ENCODE measurements at places on chromosomes 11 and 22.

DNA sequence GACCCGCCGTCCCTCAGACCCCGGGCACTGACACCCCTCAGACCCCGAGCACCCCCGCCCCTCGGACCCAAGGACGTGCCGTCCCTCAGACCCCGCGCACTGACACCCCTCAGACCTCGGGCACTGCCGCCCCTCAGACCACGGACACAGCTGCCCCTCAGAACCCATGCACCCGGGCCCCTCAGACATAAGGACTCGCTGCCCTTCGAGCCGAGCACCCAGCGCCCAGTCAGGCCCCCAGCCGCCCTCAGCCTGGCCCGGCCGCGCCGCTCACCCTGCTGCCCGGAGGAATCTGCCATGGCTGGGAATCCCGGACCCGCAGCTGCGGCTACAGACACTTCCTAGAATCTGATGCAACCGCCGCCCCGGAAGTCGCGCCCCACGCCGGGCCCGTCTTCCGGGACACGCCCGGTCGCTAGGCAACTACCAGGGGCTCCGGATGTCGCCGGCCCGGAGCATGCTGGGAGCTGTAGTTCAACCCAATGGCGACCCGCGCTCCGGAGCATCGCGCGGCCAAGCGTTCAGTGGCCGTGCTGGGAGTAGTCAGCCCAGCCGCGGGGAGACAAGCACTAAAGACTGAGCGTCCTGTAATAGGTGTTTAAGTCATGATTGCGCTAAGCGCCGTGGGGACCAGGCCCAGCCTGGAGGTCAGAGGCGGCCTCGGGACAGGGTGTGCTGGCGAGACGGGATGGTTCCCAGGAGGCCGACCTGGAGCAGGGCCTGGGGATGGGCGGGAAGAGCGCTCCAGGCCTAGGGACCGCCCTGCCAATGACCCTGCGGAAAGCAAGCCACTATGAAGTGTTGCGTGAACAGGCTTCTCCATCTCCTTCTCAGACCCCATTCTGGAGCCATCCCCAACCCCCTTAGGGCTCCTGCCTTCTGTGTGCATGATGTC lies at the start of gene CARS1:
Gene CARS1, minus strand, starts transcription at position 355 of the 895 bp plus-strand sequence. Its CDS starts 56 bp downstream, at position 299.
- H3K27me3 ChIP-seq: peaks cover 7% of the 10 kb centered on the region
- peak within 1 kb of the TSS; percentile 88 for H3K27ac ChIP-seq
- H3K36me3 ChIP-seq: peaks cover 10% of the 10 kb centered on the region
- peaks cover 32% of the 10 kb centered on the region for H3K4me1 ChIP-seq
- DNase-seq: peak; percentile 95

GRCh38 chr11:112856133-112856532 lies 105.1 kb upstream of the NCAM1 start:
- H3K27ac ChIP-seq: no peak overlapping the region
- no peak for DNase-seq
- H3K4me1 ChIP-seq: peaks cover 3% of the 10 kb centered on the region
- peaks cover 41% of the 10 kb centered on the region for H3K27me3 ChIP-seq
- H3K4me3 ChIP-seq: no peak overlapping the region
- H3K36me3 ChIP-seq: no peaks in the 10 kb centered on the region

DNA sequence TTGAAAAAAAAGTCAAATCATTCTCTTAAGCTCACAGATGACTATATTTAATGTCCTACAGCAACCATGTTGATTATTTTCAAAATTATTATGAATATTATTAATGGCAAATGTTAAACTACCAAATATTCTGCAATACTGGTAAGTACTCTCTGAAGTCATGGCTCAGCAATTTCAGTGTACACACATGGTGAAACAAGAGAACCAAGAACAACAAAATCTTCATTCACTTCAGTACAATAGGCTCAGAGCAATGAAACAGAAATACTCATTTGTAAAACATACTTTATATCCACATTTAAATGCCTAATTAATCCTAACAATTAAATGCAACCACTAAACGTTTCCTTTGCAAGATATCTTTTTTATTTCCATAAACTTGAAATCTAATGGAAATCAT lies 347.2 kb downstream of the TTC28 start:
- no peak overlapping the region for H3K4me3 ChIP-seq
- peaks cover 9% of the 10 kb centered on the region for H3K4me1 ChIP-seq
- H3K27me3 ChIP-seq: no peaks in the 10 kb centered on the region
- H3K27ac ChIP-seq: no peak overlapping the region

DNA sequence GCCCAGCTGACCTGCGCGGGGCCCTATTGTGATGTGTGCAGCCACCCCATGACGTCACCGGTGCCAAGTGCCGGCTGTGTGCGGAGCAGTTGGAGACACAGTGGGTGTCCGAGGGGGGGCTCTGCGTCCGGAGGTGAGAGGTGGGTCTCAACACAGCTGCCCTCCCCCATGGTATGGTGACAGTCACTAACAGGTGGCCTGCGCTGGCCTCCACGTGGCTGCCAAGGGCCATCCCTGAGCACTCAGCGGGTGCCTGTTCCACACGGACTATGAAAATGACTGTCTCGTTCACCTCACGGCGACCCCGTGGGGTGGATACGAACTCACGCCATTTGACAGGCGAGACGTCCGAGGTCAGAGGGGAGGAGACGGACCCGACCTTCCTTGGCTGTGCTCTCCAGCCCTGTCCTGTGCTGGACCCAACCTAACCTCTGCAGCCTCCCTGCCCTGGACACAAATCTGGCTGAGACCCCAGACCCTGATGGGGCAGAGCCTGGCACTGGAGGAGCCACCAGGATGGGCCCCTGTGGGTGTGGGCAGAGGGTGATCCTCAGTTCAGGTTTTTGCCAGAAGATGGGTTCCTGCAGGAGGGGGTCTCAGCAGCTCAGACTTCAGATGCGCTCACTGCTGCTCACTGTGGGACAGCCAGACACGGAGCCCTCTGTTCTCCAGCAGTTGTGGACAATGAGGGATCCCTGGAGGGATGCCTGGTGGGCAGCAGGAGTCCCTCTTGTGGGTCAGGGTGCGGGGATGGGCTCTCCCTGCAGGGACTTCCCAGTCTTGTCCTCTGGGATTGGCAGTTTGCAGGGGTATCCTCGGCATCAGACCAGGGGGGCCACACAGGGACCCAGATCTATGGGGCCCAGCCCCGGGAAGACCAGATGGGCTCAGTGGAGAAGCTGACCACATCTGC lies 6.3 kb downstream of the HRAS start:
- H3K4me3 ChIP-seq: no peak overlapping the region
- DNase-seq: no peak
- peaks cover 2% of the 10 kb centered on the region for H3K36me3 ChIP-seq
- H3K27me3 ChIP-seq: no peaks in the 10 kb centered on the region
- H3K4me1 ChIP-seq: no peaks in the 10 kb centered on the region
- H3K27ac ChIP-seq: no peak overlapping the region

GRCh38 chr11:45918331-45918941 lies 759 bp upstream of the PEX16 start:
- peaks cover 5% of the 10 kb centered on the region for H3K36me3 ChIP-seq
- peak overlapping the region; percentile 95 for H3K27ac ChIP-seq
- DNase-seq: peak; percentile 75
- peaks cover 9% of the 10 kb centered on the region for H3K27me3 ChIP-seq
- peak overlapping the region; percentile 96 for H3K4me3 ChIP-seq

- H3K4me3 ChIP-seq: no peak overlapping the region
- H3K4me1 ChIP-seq: peaks cover 50% of the 10 kb centered on the region
- H3K27me3 ChIP-seq: no peaks in the 10 kb centered on the region
- H3K36me3 ChIP-seq: peaks cover 44% of the 10 kb centered on the region
- H3K27ac ChIP-seq: peak overlapping the region; percentile 60
Measured at GRCh38 chr11:128453444-128454336, 133.7 kb downstream of the ETS1 start.

- H3K27ac ChIP-seq: no peak overlapping the region
- no peak overlapping the region for H3K4me3 ChIP-seq
- DNase-seq: no peak
- no peaks in the 10 kb centered on the region for H3K4me1 ChIP-seq
- H3K36me3 ChIP-seq: no peaks in the 10 kb centered on the region
Measured at GRCh38 chr11:60357771-60358170, 20.6 kb upstream of the MS4A7 start.

DNA sequence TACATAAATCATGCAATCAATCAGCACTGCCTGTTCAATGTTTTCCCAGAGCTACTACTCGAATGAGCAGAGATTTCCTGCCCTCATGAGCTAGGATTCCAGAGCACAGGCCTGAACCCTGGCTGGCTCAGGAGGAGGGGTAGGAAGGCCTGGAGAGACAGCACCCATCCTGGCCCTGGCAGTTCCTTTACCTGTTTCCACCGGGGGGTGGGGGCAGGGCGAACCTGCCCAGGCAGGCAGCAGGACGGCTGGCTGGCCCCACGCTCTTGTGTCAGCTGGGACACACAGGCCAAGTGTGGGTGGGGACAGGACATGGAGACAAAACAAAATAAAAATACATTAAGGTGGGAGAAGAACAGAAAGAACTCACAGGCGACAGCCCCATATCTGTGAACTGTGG lies 109.8 kb upstream of the BID start:
- H3K4me3 ChIP-seq: no peak overlapping the region
- H3K36me3 ChIP-seq: peaks cover 11% of the 10 kb centered on the region

DNA sequence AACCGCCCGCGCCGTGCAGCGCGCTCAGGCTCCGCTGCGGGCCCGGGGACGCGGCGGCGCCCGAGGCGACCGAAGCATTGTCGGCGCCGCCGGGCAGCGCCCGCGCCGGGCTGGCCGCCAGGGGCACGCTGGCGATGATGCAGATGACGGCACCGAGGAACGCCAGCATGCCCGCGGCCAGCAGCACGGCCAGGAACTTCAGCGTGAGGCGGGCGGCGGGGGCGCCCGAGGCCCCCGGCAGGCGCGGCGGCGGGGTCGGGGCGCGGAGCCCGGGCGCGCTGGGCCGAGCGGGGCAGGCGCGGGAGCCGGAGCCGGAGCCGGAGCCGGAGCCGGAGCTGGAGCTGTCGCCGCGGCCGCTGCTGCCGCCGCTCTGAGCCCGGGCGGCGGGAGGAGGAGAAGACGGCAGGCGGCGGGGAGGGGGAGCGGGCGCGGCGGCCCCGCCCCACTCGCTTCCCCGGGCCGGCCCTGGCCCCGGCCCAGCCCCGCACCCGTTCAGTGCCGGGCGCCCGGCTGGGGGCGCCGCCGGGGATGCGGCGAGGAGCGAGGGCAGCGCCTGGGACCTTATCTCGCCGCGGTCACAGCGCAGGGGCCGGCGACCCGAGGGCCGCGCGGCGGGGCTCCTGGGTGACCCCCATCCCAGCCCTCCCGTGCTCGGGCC lies at the start of gene NPTXR:
Gene NPTXR, minus strand, starts transcription at position 372 of the 658 bp plus-strand sequence.
- H3K27me3 ChIP-seq: peaks cover 63% of the 10 kb centered on the region
- H3K36me3 ChIP-seq: no peaks in the 10 kb centered on the region
- peak; percentile 58 for DNase-seq
- peak within 1 kb of the TSS; percentile 72 for H3K4me3 ChIP-seq
- H3K4me1 ChIP-seq: peaks cover 5% of the 10 kb centered on the region

GRCh38 chr11:68314203-68315170 lies 2.1 kb downstream of the LRP5 start:
- peaks cover 3% of the 10 kb centered on the region for H3K27me3 ChIP-seq
- peaks cover 40% of the 10 kb centered on the region for H3K4me1 ChIP-seq
- peaks cover 4% of the 10 kb centered on the region for H3K36me3 ChIP-seq
- no peak overlapping the region for H3K27ac ChIP-seq
- peak overlapping the region; percentile 92 for H3K4me3 ChIP-seq

GRCh38 chr11:45470151-45470793 lies 184.1 kb upstream of the SYT13 start:
- H3K27ac ChIP-seq: no peak overlapping the region
- no peaks in the 10 kb centered on the region for H3K36me3 ChIP-seq
- H3K4me1 ChIP-seq: no peaks in the 10 kb centered on the region
- H3K4me3 ChIP-seq: no peak overlapping the region
- DNase-seq: no peak

DNA sequence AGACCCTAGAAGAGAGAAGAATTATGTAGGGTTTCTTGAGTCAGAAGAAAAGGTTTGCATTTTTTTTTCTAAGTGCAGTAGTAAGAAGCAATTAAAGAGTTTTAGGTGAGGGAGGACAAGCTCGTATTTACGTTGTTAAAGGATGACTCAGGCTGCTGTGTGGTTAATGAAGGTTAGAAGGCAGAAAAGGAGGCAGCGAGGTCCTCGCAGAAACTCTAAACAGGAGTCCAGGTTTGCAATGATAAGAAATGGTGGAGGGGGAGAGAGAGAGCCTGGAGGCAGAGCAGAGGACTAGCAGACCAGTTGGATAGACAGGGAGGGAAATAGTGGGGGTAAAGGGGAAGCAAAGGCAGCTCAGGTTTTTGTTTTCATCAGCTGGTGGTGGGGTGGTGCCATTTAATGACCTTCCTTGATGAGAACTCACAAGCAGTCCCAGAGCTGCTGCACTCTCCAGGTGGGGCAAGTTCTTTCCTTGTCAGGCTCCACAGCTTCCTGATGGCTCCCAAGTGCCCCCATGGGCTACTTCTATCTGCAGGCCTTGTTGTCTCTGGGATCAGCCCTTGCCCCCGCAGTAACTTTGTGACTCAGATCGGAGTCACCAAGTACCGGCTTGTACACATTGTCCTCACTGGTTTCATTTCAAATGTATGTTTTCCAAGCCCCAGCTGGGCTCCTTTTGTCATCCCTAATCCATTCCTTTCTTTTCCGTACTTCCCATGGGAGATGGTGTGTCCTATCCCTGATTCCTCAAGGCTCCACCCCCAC lies 8.3 kb upstream of the INSC start:
- peaks cover under 1% of the 10 kb centered on the region for H3K27me3 ChIP-seq
- no peaks in the 10 kb centered on the region for H3K36me3 ChIP-seq
- H3K4me1 ChIP-seq: peaks cover 3% of the 10 kb centered on the region
- no peak overlapping the region for H3K4me3 ChIP-seq
- H3K27ac ChIP-seq: no peak overlapping the region
- DNase-seq: no peak

DNA sequence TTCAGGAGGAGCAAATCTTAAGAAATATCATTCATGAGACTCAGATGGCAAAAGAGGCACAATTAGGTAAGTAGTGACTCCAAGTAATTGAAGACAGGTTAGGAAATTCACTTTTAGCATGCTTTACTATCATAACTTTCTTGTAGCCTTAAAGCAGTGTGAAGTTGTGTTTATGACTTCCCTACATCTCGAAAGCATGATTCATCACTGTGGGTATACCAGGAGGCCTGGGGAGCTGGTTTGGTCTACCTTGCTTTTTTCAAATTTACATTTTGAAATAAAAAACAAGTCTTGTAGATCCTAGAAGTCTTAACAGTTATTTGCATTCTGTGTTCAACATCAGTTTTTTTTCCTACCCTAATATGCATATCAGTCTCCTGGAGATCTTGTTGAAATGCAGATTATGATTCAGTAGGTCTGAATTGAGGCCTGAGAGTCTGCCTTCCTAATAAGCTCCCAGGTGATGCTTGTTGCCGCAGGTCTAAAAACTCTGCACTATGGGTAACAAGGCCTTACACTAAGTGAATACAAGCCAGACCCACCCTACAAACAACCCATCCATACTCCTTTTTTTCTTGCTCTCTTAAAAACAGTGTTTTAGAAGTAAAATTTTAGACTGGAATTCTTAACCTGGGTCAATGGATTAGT lies 41.4 kb downstream of the TTC17 start:
- peaks cover 54% of the 10 kb centered on the region for H3K36me3 ChIP-seq
- no peaks in the 10 kb centered on the region for H3K27me3 ChIP-seq
- DNase-seq: no peak
- H3K27ac ChIP-seq: no peak overlapping the region

DNA sequence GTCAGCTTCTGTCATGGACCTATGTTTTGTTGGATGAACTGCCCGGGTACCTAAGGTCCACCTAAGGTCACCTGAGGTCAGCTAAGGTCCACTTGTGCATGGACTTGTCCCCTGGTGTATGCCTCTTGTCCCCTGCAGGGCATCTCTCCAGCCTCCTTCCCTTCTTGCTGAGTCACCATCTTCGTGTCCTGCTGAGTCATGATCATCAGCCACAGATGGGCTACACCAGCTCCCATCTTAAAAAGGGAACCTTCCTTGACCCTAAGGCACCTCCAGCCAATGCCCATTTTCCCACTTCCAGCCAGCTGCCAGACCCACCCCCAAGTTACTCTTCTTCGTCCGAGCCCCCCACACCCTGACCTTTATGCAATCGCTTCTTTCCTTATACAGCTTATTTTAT lies 544.9 kb downstream of the TBC1D22A start:
- no peaks in the 10 kb centered on the region for H3K4me1 ChIP-seq
- H3K27me3 ChIP-seq: peaks cover 2% of the 10 kb centered on the region
- no peak overlapping the region for H3K27ac ChIP-seq
- no peaks in the 10 kb centered on the region for H3K36me3 ChIP-seq
- no peak for DNase-seq

All from activated naive CD8-positive, alpha-beta T cell treated with anti-CD3 and anti-CD28 coated beads, Interleukin-2, amount 10 ng/mL, durations not matched to agents 7 days and 5 days (primary cell).